Inflammatory macrophage treated with lipopolysaccharide for 1 hour (primary cell): ENCODE measurements at places on chromosomes 1 and 21.

GRCh38 chr1:39398278-39399021 is 93.0 kb upstream of the BMP8A start:
- peak; percentile 89 for DNase-seq

GRCh38 chr1:151760597-151761385 is 2.5 kb downstream of the MRPL9 start:
- DNase-seq = no peak

DNA sequence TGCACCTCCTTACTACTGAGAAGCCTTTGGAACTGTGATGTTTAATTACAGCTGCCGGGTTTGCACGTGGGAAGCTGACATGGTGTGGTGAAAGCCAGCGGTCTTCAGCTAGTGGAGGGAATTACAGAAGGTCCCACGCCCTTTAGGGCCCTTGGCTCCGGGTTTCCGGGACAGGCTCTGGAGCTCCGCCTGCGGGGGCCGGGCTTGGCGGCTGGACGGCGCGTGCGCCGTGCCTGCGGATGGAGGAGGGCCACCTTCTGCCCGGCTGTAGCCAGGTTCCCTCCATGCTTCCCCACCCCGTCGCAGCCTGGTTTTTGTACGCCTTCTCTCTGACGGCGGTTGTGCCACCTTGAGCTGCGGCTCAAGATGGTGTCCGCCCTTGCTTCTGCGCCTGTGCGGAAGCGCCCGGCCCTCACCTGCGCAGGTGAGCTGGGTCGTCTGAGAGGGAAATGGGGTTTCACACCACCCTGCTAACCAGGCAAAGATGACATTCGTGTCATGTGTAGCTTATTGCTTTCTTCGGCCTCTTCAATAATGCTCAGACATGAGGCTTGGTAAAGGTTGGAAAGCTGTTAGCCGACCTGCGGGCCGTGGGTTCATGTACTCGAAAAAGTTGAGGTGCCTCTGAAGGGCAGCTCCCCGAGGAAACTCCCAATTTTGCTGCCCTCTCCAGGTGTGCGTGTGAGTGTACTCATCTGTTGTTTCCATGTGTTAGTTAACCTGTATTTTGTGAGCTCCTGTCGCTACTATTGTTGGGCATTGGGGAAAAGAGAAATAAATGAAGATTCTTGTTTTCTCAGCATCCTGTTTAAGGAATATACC is 36.6 kb upstream of the OPRD1 start:
- DNase-seq = peak; percentile 88

- no peak for DNase-seq
Measured at GRCh38 chr1:204670152-204670927, 15.2 kb downstream of the LRRN2 start.

DNA sequence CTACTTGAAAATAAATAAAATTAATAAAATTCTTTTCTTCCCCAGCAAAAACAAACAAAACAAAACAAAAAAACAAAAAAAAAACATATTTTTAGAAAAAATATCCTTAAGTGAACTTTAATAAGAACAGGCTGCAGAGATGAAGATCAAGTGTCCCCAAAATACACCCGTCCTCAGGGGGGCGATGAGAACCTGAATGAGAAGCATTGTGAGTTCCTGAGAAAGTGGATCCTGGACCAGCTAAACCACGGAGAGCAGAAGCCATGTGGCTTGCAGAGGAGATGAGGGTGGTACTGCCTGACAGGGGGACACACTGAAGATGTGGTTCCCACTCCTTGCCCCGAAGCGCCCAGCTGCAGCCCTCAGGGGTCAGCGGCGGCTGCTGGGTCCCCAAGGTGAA is 89.3 kb downstream of the ITPKB start:
- no peak for DNase-seq

- peak; percentile 29 for DNase-seq
Measured at GRCh38 chr1:94036730-94037129, 84.2 kb downstream of the ABCA4 start.

GRCh38 chr1:116794804-116795481 is 40.7 kb downstream of the CD2 start:
- DNase-seq = peak; percentile 77

DNA sequence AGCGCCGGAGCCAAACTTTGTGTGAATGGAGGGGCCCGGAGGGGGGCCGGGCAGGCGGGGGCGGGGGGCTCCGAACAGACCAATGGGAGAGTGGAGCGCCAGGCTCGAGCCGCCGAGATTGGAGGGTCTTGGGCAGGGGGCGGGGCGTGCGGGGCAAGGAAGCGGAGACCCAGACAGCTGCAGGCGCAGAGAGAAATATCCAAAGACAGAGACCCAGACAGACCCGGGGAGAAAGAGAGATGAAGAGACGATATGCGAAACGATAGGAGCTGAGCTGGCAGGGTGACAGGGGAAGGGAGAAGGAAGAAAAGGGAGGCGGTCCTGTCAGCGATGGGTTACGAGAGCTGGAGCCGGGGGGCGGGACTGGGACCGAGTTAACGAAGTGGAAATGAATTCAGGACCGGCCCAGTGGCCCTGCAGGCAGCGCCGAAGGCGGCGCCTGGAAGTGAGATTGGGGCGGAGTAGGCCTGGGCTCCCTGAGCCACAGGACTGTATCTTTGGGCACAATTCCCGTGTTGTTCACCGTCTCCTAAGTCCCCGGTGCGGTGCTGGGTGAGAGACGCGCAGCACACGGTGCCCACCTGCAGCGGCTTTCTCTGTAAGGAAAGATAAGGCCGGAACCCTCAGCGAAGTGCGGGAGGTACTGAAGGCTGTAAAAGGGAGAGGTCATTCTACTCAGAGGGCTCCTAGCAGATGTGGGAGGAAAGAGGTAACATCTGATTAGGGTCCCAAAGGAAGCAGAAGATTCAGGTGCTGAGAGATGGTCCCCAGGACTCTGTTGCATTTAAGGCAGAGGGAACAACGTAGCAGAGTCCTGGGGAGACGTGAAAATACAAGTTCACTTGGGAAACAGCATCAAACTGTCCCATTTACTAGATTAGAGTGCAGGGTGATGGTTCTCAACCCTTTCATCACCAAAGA is 543 bp upstream of the KCNJ10 start:
- peak; percentile 49 for DNase-seq

DNA sequence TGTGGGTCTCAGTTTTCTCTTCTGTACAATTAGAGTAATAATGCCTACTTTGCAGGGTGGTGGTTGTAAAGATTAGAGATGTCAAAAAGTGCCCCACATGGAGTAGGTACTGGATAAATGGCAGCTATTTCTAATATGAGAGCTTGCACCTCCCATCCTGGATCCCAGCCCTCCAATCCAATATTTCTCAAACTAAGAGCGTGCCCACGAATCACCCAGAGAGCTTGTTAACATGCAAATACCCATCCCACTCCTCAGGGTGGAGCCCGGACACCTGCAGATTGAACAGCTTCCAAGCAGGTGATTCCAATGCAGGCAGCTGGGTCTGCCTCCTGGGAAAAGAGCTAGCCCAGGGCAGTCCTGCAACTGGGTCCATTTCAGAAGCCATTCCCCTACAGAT is 33.0 kb downstream of the LRRN2 start:
- no peak for DNase-seq

GRCh38 chr21:27132266-27132665 is 165.4 kb upstream of the ADAMTS5 start:
- no peak for DNase-seq

GRCh38 chr1:225944951-225945350 is 3.9 kb upstream of the LEFTY2 start:
- DNase-seq = peak; percentile 35

- peak; percentile 46 for DNase-seq
Measured at GRCh38 chr1:156421062-156421938, 52.3 kb downstream of the RHBG start.

DNA sequence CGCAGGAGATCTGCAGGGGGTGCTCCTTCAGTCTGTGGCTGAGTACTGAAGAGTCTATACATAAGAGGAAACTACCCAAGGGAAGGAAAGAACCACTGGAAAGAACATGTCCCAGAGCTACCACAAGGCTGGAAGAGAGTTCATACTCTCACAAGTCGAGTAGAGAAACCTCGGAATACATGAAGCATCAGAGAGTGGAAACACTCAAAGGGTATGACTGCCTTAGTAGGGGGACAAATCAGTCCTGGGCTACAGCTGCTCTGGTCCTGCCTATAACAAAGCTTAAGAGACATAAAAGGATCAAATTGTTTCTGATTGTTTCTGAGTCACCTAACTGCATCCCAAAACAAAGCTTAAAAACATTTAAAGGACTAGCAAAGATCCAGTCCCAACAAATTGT is 27.4 kb downstream of the TMEM50B start:
- DNase-seq = no peak

DNA sequence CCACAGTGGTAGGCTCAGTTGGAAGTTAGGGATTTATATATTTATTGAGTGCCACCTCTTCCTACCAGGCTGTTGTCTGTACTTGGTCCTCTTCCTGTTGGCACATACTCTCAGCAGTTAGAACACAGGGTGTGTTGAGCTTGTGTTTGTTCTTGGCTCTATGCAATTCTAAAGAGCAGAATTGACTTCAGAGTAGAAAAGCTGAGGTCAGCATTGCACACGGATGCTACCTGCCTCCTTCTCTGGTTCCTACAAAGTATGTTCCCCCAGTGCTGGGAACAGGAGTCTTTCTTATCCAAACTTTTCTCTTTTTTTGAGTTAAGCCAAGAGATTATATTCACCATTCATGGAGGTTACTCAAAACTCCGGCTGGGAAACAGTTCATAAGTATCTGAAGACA is 16.5 kb upstream of the CD53 start:
- DNase-seq = no peak

GRCh38 chr1:156571261-156571852 is 1.0 kb downstream of the IQGAP3 start:
- peak; percentile 83 for DNase-seq

DNA sequence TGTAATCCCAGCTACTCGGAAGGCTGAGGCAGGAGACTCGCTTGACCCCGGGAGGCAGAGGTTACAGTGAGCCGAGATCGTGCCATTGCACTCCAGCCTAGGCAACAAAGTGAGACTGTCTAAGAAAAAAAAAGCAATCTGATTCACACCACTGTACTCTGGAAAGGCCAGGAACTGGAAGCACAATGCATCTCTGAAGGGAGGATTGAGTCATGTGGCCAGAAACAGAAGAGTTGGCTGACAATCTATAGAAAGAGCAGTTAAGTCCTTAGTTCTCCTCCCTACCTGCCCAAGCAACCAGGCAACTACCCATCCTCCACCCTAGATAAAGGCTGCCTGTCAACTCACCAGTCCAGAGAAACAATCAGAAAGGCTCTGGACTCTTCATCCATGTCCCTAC is 45.9 kb downstream of the PIK3R3 start:
- no peak for DNase-seq

GRCh38 chr1:200767321-200767720 is 28.6 kb downstream of the CAMSAP2 start:
- DNase-seq = peak; percentile 65

DNA sequence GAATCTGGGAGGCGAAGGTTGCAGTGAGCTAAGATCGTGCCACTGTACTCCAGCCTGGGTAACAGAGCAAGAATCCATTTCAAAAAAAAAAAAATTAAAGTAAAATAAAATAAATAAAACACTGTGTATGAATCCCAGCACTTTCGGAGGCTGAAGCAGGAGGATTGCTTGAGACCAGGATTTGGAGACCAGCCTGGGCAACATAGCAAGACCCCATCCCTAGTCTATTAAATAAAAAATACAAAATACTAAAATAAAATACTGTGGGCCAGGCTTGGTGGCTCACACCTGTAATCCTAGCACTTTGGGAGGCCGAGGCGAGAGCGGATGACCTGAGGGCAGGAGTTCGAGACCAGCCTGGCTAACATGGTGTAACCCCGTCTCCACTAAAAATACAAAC is 4.2 kb upstream of the BNIPL start:
- no peak for DNase-seq

DNA sequence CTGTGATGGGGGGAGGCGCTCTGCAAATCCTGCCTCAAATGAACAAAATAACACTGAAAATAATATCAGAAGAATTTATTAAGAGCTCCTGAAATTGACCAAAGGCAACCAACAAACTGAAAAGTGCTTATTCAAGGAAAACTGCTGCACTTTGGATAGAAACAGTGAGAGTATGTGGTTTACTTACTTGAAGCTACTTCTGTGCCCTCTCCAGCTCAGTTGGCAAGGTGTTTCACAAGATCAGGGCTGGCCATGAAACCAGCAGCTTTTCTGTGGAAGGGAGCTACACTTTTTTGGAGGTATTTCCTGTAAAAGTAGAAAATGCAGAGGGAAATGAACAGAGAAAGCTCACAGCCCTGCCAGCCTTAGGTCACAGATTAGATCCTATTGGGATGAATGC is 310.0 kb upstream of the SPAG17 start:
- DNase-seq = no peak

- no peak for DNase-seq
Measured at GRCh38 chr1:151584278-151584677, 27.6 kb upstream of the SNX27 start.

GRCh38 chr1:245621589-245621988 is 466.8 kb downstream of the KIF26B start:
- no peak for DNase-seq

- DNase-seq = no peak
Measured at GRCh38 chr21:17270229-17270628, 242.6 kb upstream of the CXADR start.

DNA sequence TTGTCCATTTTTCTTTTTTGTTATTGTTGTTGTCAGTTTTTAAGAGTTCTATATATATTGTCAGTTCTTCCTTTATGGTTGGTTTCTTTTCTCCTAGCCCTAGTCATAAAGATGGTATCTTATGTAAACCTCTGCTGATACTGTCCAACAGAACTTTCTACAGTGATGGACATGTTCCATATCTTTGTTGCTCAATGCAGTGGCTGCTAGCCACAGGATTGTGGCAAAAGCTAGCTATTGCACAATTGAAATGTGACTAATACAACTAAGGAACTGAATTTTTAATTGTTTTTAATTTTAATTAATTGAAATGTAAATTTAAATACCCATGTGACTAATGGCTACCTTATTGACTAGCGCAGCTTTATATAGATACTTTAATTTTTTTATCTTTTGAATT is 411.8 kb upstream of the PTBP2 start:
- DNase-seq = peak; percentile 74

GRCh38 chr1:230884646-230885045 is 16.3 kb upstream of the C1orf198 start:
- no peak for DNase-seq

- DNase-seq = no peak
Measured at GRCh38 chr1:157139052-157139715, 989 bp upstream of the ETV3 start.

DNA sequence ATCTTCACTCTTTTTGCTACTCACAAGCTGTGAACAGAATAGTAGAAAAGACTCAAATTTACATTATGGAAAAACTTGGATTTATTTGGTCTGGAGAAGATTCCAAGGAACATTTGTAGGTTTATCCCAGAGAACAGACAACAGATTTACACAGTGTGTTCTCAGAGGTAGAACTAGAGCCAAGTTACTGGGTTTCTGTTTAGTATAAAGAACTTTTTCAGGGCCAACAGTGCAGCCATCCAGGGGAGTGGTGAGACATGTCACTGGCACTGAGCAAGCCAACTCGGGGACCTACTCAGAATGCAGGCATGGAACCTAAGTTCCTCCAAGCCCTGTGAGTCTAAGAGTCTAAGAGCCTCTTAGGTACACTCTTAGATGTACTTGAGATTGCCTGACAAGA is 142.6 kb downstream of the OMA1 start:
- no peak for DNase-seq

- DNase-seq = peak; percentile 4
Measured at GRCh38 chr1:81470275-81470674, 330.5 kb upstream of the ADGRL2 start.
